Epithelial cell of proximal tubule (primary cell): ENCODE measurements at places on chromosomes 6 and 20.

GRCh38 chr6:128379577-128379976 lies 140.8 kb downstream of the PTPRK start:
- DNase-seq, result no peak

- DNase-seq, result no peak
These were observed 1.1 kb downstream of the CD164 start for GRCh38 chr6:109381061-109381746.

DNA sequence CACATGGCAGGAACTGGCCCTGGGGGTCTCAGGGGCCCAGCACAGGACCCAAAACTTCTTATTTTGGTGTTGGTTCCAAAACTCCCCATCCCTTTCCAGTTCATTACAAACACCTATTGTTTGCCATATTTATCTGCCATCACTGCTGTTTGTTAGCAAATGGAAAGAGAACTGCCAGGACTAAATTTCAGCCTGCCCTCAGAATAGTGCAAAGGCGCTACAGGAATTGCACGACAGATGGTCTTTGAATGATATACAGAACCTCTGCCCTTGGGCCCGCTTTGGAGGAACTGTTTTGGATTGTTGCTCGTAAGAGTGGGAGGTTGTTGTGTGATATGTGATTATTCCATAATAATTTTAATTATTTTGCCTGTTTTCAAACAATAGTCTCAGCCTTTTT lies 199.0 kb upstream of the FBXL4 start:
- DNase-seq, result no peak

- no peak for DNase-seq
These were observed 84.0 kb downstream of the RAMACL start for GRCh38 chr6:166502453-166502852.

GRCh38 chr6:28349344-28349891 lies 329 bp upstream of the ZKSCAN3 start:
- DNase-seq, result no peak

- no peak for DNase-seq
These were observed 155.6 kb downstream of the ZFP64 start for GRCh38 chr20:52035977-52036376.

GRCh38 chr6:43817192-43817591 lies 47.2 kb downstream of the VEGFA start:
- DNase-seq, result no peak

- DNase-seq, result no peak
These were observed 53.6 kb downstream of the EZR start for GRCh38 chr6:158765499-158766068.

DNA sequence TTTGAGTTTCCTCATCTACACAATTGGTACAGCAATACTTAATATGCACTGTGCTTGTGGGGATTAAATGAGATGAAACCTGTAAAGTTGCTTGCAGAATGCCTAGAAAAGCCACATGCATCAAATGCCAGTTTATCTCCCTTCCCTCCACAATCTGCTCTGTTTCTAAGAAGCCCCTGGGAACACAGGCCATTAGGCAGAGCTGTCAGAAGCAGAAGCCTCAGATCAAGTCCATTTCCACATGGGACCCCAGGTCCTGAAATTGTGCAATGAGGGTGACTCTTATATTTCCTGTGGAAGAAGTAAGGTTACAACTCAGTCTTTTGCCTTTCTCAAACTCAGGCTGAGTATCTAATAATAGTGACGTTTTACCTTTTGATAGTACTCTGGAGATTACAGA lies 737.4 kb downstream of the KIF16B start:
- no peak for DNase-seq
